ENCODE measurements at places on chromosomes 2 and 18. TPM values are rescaled to one million over a fixed set of nuclear protein-coding genes. Genes with fewer than 3 reads are reported as not detected.

DNA sequence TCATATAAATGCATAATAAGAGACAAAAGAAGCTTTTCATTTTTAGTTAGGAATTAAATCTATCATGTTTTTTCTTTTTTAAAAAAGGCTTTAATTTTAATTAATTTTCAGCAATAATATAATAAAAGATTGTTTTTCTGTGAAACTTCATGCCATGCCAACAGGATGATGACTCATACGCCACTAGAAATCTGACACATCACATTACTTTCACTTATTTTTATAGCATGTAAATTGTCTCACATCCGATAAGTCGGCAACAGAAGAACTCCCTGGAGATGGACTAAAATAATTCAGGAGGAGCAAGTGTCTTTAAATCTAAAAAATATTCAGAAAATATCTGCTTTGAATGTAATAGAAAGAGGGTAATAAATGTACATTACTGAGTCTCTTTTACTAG, 1024.2 kb upstream of the ACVR2A start:
- DNase-seq = no peak

DNA sequence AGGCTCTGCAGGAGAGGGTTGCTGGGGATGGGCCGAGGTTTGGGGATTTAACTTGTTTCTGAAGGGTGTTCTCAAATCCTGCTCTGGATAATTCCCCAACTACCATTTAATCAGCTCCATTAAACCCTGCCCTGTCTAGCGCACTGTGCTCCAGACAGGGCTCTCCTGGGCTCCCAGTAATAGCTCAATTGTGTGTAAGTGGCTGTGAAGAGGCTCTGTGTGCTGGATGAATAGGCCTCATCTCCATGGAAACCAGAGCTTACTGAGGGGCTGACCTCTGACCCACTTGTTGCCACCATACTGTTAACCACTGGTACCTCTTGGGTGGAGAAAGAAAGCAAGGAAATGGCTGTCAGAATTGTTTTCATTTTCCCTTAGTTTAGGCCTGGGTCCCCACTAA, 92.9 kb downstream of the TGOLN2 start:
- no peak for DNase-seq

CTNNA2 gene
- total RNA-seq = not detected

- DNase-seq = peak; percentile 86
These were observed 12.2 kb downstream of the FHOD3 start for GRCh38 chr18:36309436-36310391.

GRCh38 chr2:189421644-189422043, 19.6 kb upstream of the WDR75 start:
- no peak for DNase-seq

DNA sequence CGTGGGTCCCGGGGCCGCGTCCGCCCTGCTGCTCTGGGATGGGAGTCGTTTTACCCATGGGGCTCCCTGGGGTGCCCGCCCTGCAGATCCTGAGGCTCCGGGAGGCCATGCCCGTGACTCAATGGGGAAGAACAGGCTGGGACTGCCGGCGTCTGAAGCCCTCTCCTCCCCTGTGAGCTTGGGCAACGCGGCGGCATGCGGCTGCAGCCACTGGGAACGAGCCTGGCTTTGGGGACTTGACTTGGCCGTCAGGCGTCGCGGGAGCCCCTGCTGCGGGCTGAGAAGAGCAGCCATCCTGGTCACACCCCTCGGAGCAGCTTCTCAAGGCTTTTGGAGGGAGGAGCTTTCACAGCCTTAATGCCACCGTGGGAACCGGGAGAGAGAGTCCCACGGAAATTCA, 126.9 kb upstream of the CTDP1 start:
- DNase-seq = peak; percentile 80

- DNase-seq = no peak
These were observed 71.2 kb upstream of the ZNF236 start for GRCh38 chr18:76750917-76751890.

DNA sequence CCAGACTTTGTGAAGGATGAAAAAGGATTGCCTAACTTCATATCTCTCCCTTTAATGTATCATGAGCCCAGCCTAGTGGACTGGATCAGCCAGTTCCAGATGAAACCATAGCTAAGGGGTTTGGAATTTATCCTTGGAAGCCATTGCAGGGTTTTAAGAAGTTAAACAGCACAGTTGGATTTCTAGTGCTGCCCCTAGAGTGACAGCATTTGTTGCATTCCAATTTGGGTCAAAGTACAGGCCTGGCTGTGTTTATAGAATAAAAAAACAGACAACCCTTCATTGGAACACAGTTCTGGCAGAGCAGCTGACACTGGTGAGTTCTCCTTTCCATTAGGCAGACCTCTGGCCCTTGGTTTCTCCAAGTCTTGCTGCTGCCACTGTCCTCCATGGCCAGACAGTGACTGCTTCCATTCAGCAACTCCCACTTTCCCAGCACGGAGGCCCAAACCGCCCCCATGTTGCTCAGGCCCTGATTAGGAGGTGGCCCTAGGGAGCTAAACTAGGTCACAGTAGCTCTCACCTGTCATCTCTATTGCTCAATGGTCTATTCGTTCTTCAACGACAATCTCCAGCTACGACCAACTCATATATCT, 8.0 kb downstream of the GPR39 start:
- DNase-seq = peak; percentile 79

DNA sequence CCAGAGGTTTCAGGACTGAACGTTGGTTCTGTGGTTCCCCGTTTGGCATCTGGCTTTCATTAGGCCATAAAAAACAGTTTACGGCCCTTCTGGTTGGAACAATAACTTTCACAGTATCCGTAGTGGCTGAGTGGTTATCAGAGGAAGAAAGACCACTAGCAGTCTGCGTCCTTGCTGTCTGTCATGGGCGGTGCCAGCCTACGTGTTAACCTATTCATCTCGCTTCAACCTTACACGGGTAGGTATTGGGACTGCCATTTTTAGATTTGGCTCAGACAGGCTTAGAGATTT, 42.6 kb upstream of the ROCK2 start:
- DNase-seq = no peak

GRCh38 chr18:76658627-76659026, 163.6 kb upstream of the ZNF516 start:
- DNase-seq = no peak

GRCh38 chr2:28952836-28953211, 28.3 kb upstream of the TOGARAM2 start:
- no peak for DNase-seq

DNA sequence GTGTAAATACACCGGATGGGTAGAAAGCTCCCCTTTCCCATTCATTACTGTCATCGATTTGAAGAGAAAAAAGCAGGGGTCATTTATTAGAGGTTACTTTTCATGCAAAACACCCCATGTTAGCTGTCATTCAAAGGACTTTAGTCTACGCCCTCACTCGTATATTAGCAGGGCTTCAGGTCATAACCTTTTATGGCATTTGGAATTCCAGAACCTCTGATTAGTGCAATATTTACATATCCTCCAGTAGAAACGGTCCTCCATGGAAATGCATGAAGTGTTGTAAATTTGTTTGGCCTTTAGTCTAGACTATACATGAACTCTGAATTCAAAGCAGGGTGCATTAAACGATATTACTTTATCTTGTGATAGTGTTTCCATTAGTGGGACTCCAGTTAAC, 180.5 kb downstream of the ZNF516 start:
- no peak for DNase-seq

VIL1 gene
- total RNA-seq = not detected

DNA sequence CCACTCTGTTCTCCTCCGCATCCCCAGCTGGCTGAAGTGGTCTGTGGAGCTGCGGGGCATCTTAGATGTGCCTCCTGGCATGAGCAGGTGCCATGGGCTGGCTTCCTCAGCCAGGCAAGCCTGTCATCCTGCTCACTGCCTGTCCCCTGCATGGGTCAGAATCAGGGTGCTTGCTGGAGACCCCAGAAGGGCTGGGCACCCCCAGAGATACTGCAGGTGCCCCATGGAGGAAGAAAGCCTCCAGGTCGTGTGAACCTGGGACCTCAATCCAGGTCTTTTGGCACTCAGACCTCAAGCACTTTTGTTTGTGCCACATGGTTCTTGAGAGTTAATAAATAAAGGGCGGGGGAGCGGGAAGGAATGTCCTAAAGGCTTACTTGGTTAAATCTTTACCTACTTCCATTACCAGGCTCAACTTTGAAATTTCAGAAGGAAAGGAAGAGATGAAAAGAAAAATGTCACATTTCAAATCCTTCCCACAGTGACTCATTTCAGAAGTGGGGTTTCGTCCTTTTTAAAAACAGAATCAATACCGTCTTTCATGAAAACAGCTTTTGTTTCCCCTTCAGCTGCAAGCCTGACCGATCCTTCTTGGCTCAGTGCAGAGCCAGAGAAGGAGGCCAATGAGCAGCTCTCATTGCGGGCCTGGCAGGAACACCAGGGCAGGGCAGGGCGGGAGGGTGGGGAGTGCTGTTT, 69.9 kb downstream of the RHOB start:
- no peak for DNase-seq

- DNase-seq = no peak
These were observed 41.1 kb upstream of the C1GALT1C1L start for GRCh38 chr2:43717322-43717721.

DNA sequence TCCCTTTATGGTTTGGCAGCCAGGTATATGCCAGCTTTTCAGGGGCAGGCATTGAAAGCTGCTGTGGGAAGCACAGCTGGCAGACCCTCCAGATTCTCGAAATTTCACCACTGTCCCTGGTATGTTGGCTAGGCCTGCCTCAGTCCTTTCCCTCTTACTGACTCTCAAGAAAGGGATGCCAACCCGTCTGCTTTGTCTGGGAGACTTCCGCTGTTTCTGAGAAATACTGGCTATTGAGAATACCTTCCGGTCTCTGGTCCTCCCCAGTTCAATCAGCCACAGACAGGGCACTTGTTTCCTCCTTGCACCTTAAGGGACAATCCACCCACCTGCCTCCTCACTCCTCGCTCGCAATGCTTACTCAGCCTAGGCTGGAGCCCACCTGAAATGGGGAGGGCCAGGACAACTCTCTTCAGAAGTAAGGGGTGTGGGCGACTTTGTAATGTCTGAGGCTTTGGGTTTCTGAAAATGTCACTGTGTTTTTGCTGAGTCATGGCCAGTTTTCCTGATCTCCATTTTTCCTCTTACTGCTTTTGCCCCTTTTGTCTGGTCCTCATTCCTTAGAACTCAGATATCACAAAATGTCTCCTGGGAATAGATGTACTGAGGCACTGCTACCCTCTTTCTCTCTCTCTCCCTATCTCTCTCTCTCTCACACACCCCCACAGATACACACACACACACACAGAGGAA, 571.1 kb downstream of the TNS1 start:
- no peak for DNase-seq

DNA sequence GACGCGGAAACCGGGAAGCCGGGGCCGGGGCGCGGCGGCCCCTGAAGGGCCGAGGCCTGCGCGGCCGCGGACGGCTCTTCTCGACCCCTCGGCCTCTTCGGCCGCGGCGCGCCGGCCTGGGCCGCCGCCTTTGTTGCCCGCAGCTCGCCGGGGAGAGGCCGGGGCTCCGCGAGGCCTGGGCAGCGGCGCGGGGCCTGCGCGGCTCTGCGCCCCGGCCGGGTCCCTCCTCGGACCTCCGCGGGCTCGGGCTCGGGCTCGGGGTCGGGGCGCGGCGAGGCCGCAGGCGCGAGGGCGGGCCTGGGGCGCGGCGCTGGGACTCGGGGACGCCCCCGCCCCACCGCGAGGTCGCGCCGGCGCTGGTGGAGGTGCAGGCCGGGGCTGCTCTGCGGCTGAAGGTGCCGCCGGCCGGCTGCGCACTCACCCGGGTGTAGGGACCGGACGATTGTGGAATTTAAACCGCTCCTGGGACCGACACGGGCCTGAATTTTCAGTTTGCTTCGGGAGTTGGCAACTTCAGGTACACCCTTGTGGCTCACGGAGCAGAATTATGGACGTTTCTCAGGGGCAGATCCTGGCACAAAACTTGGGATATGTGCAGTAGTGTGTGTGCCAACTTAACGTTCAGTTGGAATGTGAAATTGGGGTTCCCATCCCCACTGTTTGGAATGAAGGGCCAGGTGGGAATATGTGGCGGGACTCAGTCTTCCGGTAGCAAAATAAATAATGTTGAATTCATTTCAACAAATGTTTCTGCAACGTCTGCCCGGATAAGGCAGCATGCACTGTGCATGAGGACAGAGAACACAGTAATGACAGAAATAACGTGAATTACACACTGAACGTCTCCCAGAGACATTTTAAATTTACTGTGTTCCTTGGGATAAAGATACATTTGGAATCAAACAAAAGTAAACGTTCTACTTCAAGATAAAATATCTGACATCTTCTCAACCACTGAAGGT, 787 bp downstream of the SOCS6 start:
- no peak for DNase-seq

STPG4 gene
- not detected for total RNA-seq

- no peak for DNase-seq
These were observed 31.5 kb downstream of the USP34 start for GRCh38 chr2:61439241-61440002.

MARCHF4 gene
- not detected for total RNA-seq

- no peak for DNase-seq
These were observed 156.1 kb downstream of the MYO1B start for GRCh38 chr2:191401287-191401686.

RPE gene
- total RNA-seq = 47.4 TPM

DNA sequence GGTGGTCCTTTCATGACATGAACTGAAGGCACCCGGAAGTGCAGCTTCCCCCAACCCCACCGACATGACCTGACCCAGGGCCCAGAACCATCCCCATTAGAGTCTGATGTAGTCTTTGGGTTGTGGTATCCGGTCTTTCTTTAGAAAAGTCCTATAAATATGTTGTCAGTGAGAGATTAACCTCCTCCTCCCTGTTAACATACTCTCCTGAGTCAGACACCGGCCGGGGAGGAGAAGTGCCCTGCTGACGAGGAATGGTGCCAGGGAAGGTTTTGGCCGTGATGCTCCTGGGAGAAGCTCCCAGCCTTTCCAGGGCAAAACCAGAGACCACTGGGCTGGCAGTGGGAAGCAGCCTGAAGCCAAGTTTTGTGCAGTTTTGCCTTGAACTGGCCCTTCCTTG, 109.0 kb downstream of the LAMA3 start:
- DNase-seq = no peak

WNT10A gene
- total RNA-seq = not detected
